ENCODE measurements at places on chromosomes 4 and X. TPM values are rescaled to one million over a fixed set of nuclear protein-coding genes. Genes with fewer than 3 reads are reported as not detected.

GPR34 gene
- total RNA-seq = 4.9 TPM

SERTM2 gene
- total RNA-seq = not detected

HSFX3 gene
- total RNA-seq = not detected

TLR1 gene
- 20.8 TPM for total RNA-seq

LRAT gene
- 0.78 TPM for total RNA-seq

RHOXF1 gene
- not detected for total RNA-seq

YY2 gene
- total RNA-seq = 4.9 TPM

ERAS gene
- total RNA-seq = not detected

F11 gene
- 18.4 TPM for total RNA-seq

CHRDL1 gene
- 13.0 TPM for total RNA-seq

APLN gene
- not detected for total RNA-seq

SPARCL1 gene
- total RNA-seq = 141 TPM

POU4F2 gene
- total RNA-seq = not detected

PUDP gene
- total RNA-seq = 41.9 TPM

FAM3A gene
- 32.3 TPM for total RNA-seq

FAM50A gene
- total RNA-seq = 14.5 TPM

PRRG3 gene
- total RNA-seq = 0.33 TPM

DUX4 gene
- total RNA-seq = not detected

FABP2 gene
- total RNA-seq = not detected

SPANXD gene
- total RNA-seq = not detected

TCEAL7 gene
- 0.99 TPM for total RNA-seq

PDE6B gene
- total RNA-seq = 0.26 TPM

MAGEA9B gene
- total RNA-seq = not detected

FRMD7 gene
- not detected for total RNA-seq

FIP1L1 gene
- total RNA-seq = 28.3 TPM

CYLC1 gene
- not detected for total RNA-seq

NSDHL gene
- 3.4 TPM for total RNA-seq

PABPC4L gene
- total RNA-seq = 0.33 TPM

MAGEA2 gene
- total RNA-seq = not detected

RENBP gene
- total RNA-seq = 0.66 TPM

AFP gene
- total RNA-seq = not detected

GLOD5 gene
- not detected for total RNA-seq

MAGEA1 gene
- total RNA-seq = not detected

ANXA10 gene
- total RNA-seq = not detected

PABPC1L2A gene
- not detected for total RNA-seq

DMRTC1 gene
- total RNA-seq = not detected

LINC00632 gene
- total RNA-seq = 88.3 TPM

MAPK10 gene
- 24.1 TPM for total RNA-seq

ACSL1 gene
- 193 TPM for total RNA-seq

FGB gene
- not detected for total RNA-seq

SLC6A8 gene
- total RNA-seq = 11.7 TPM

ETDB gene
- total RNA-seq = not detected

RAB41 gene
- not detected for total RNA-seq

CXCL5 gene
- total RNA-seq = not detected

CNGA1 gene
- 1.8 TPM for total RNA-seq

FDCSP gene
- not detected for total RNA-seq

NRK gene
- total RNA-seq = 2.0 TPM

GUCY1A1 gene
- 7.6 TPM for total RNA-seq

TMEM35A gene
- total RNA-seq = 0.26 TPM

GPRIN3 gene
- 9.3 TPM for total RNA-seq

KLF8 gene
- total RNA-seq = 2.0 TPM

RAB9B gene
- total RNA-seq = 0.66 TPM

AREG gene
- 5.6 TPM for total RNA-seq

CA5B gene
- total RNA-seq = 6.2 TPM

Data from body of pancreas (tissue), 4 donors.